Stimulated activated CD4-positive, alpha-beta T cell treated with anti-CD3 and anti-CD28 coated beads, Interleukin-1b, Interleukin-23, amount 100 ng/mL, for 24 hours (primary cell): ENCODE measurements at places on chromosomes 1 and 21.

- DNase-seq: no peak
These were observed 15.6 kb upstream of the CSF1 start for GRCh38 chr1:109894823-109895719.

- DNase-seq: no peak
These were observed 2.6 kb downstream of the RNF220 start for GRCh38 chr1:44407430-44408211.

GRCh38 chr1:235937123-235937522 lies 70.4 kb upstream of the LYST start:
- DNase-seq: no peak

GRCh38 chr1:59126366-59126765 lies 170.5 kb upstream of the FGGY start:
- no peak for DNase-seq

GRCh38 chr1:14476170-14476955 lies 122.1 kb upstream of the KAZN start:
- no peak for DNase-seq

DNA sequence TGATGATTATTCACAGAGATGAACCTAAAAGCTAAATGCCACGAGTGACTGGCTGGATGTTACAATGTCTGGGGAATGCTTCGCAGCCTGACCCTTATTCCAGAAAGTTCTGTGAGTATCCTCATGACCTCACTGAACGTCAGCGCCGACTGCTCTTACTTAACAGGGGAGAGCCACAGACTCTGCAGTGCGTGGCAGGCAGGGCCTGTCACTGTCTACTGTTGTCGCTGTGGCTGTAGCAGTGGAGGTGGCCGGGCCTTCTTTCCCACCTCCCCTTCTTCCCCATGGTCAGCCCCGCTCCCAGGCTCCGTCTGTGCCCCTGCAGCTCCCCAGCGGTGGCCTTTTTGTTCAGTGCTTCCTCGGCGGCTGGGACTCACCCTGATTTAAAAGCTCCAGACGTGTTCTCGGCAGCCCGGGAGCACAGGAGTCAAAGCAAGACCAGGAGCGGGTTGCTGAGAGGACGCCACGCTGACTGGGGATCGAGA lies 52.2 kb upstream of the TARBP1 start:
- no peak for DNase-seq

DNA sequence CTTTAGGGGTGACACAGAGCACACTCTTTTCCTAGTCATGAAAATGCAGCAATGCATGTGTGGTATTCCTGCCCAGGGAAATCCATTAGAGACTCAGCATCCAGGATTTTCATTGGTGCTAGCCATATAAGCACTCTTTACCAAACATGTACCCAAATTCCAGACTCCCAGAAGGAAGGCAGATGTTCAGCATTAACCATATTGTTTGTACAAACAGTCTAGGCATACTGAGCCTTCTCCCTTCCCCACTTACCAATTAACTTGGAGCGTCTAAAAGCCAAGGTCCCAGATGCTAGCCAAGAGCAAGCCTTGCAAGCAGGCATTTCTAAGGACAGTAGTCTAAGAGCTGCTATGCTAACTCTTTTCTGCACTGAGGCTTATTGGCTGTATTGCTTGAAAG lies 27.9 kb downstream of the ZBED6 start:
- no peak for DNase-seq

DNA sequence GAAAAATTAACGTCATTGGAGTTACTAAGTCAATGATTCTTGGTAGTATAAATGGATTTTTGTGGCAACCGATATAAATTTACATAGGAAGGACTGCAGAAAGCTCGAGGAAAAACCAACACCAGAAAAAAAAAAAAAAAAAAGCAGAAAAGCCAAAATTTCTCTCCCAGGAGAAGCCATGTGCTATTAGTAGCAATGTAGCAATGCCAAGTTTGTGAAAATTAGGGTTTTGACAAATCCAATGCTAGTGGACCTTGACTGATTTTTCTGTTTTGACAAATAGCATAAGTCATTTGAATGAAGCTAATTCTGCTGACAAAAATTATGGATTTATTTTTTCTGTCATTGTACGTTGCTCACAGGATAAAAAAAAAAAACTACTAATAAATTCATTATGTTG lies 1561.9 kb downstream of the MRPL39 start:
- no peak for DNase-seq

- no peak for DNase-seq
These were observed 1.6 kb downstream of the ADAMTS5 start for GRCh38 chr21:26965040-26965906.

GRCh38 chr1:228012555-228012954 lies 5.8 kb downstream of the WNT3A start:
- DNase-seq: no peak

DNA sequence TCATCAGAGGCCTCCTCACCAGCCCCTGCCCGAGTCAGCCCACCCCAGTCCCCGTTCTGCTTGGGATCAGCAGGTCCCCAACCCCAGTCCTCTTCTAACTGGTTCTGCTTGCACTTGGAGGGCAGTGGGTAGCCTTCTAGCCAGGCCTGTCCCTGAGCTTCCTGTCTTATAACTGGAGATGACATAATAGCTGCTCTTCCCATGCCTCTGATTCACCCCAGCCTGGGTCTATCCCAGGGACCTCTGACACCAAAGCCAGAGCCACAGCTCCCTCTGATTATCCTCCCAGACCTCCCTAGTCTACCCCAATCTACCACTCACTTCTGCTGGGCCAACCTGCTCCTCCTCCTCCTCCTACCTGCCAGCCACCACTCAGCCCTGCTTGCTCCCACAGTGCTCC lies 31.4 kb downstream of the IQGAP3 start:
- DNase-seq: no peak

DNA sequence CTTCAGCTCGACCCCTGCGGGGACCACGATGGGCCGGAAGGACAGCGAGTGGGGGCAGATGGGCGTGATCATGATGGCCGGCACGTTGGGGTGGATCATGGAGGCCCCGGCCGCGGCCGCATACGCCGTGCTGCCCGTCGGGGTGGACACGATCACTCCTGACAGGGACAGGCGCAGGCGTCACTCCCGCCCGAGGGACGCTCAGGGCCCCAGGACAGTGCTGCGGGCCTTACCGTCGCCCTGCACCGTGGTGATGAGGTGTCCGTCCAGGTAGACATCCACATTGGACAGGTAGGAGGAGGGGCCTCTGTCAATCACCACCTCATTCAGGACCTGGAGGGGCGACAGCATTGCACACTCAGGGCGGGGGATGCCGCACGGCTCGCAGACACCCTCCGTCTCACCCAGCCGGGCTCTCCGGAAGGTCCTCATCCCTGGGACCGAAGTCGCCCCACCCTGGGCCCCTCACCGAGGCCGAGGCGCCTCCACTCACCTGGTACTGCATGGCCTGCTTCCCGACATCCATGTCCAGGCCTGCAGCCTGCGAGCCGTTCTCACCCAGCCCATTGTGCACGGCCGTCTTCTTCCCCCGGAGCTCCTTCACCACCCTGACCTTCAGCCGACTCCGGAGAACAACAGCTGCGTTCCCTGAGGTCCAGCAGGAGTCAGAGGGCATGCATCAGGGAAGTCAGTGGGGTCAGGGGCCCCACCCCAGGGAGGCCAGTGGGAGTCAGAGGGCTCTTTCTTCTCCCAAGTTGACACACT lies 24.0 kb downstream of the NADK start:
- DNase-seq: no peak

DNA sequence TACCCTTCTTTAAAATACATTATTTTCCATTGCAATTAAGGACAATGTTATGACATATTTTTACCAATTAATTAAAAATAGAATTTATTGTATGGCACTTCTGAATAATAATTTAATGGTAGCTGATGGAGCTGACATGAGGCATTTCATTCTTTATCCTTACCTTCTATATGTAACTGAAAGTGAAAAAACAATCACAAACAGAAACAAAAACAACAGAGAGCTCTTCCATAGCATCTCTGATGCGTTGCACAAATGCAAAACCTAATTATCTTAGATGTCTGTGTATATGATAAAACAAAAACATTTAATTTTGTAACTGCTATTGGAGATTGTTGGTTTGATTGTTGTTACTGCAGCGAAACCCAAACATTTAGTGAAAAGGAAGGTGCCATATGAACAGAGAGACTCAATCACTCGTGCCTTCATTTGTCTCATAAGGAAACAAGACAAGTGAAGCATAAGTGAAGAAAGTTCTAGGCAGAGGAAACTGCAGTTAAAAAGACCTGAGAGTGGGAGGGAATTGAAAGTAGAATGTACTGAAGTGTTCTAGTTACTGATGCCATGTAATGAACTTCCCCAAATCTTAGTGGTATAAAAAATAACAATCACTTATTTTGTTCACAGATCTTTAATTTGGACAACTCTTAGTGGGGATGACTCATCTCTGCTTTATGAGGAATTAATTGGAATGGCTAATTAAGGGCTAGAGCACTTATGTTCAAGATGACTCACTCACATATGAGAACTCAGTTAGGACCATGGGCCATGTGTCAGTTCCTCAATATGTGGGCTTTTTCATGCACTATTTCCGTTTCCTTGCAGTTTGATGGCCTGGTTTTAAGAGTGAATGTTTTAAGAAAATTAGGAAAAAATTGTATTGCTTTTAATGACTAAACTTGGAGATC lies 245.0 kb upstream of the OLFM3 start:
- DNase-seq: no peak

DNA sequence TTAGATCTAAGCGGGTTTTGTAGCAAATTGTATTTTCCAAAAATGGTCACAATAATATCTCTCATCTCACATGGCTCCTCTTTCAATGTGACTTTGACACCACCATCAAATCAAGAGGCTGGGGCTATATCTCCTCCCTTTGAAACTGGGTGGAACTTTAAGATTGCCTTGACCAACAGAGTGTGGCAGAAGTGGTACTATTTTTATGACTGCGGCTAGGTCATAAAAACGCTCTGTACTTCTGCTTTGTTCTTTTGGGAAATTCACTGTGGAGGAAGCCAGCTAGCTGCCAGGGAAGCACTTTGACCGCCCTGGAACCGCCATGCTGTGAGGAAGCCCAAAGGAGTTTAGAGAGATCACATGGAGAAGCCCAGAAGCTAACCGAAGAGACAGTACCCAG lies 50.7 kb upstream of the ACOT11 start:
- DNase-seq: no peak

DNA sequence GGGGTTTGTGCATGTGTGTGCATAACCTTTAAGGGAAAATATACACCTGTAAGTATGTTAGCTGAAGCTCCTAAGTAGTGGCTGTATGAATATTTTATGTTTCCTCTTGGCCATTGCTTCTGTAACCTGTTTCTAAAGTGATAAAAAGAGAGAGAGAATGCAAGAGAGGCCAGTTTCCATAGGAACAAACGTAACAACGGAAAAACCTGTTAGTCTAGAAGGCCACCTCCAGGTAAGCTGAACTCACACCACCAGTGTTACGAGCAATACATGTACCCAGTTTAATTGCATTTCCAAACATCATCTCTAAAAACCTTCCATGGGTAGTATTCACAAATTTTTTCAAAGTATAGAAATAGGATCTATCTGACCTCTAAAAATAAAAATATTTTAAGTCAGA lies 63.1 kb downstream of the PLPPR4 start:
- DNase-seq: no peak
